ENCODE measurements at places on chromosomes 6 and 20.

DNA sequence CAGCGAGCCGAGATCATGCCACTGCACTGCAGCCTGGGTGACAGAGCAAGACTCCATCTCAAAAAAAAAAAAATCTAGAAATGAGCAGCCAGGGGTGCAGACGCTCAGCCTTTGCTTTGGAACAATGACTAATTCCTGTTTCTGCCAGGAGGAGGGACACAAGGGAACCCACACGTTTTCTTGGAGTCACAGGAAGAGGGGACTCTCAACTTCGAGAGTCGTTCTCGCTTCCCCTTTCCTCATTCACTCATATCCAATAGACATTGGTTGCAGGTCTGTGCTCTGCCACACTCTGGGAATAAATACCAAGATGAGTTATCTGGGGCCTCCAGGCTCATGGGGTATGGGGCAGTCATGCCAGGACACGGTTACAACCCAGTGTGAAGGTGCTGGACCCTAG lies 91.5 kb upstream of the RREB1 start:
- no peak for DNase-seq

- DNase-seq: no peak
These were observed 15.7 kb upstream of the QKI start for GRCh38 chr6:163398815-163399214.

- no peak for DNase-seq
These were observed 8.3 kb downstream of the KIF3B start for GRCh38 chr20:32285621-32286371.

DNA sequence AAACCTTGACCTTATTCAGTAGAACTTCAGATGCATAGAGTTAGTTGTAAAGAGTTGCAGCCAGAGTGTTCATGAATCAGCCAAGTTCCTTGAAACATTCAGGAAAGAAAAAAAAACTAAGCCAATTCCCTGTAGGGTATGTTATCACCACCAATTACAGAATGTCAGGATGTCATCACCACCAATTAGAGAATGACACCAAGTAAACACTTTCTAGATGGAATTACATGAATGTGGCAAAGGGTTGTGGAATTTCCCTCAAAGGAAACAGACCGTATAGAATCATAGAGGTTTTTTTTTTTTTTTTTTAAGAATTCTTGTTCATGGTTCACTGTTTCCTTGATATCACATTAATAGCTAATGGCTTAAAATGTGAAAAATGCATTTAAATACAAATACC lies 472.1 kb upstream of the RNF217 start:
- DNase-seq: no peak

- DNase-seq: no peak
These were observed 6.7 kb upstream of the DLGAP4 start for GRCh38 chr20:36299459-36299858.

DNA sequence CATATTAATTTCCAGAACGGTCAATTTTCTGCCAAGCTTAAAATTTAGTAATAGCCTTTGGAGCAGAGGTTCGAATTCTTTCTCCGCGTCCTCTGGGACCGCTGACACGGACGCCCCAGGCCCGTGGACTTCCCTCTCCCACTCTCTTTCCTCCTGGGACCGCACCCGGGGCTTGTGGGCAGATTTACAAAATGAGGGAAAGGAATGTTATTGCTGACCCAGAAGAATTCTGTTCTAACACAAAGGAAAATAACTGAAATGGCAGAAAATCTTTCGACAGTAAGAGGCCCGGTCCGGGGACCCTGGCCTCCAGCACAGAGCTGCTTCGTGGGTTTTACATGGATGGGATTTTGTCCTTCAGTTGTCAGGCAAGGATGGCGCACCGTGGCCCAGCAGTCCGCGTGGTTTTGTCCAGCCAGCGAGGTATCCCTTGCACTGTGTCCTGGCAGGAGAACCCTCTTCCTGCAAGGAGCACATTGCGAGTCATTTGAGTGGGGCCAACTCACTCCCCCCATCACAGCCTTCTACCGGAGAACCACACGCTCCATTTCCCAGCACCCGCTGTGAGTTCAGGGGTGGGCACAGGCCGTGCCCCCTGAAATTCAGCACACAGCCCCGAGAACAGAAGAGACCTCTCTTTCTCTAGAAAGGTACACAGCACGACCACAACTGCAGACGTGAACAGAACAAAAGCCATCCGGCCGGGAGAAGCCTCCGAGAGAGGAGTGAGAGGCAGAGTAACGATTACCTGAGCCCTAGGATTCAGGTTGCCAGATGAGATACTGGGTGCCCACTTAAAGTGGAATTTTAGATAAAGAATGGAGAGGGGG lies 106.0 kb upstream of the AFDN start:
- DNase-seq: no peak

GRCh38 chr6:156778454-156779205 lies 1.5 kb downstream of the ARID1B start:
- DNase-seq: peak; percentile 54

DNA sequence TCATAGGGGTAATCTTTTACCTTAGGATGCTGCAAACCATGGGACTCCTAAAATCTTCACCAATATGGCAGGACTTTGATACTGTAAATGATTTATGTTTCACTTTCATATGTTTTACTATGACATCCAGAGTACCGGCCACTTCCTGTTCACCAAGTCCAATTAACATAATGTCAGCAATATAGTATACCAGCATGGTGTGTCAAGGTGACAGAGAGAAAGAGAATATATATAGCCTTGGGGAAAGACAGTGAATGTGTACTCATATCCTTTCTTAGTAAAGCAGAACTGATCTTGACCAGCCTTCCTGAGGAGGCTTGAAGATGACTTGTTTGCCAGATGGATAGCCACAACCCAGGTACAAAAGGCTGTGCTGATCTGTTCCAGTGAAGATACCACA lies 127.9 kb downstream of the NRN1 start:
- no peak for DNase-seq

DNA sequence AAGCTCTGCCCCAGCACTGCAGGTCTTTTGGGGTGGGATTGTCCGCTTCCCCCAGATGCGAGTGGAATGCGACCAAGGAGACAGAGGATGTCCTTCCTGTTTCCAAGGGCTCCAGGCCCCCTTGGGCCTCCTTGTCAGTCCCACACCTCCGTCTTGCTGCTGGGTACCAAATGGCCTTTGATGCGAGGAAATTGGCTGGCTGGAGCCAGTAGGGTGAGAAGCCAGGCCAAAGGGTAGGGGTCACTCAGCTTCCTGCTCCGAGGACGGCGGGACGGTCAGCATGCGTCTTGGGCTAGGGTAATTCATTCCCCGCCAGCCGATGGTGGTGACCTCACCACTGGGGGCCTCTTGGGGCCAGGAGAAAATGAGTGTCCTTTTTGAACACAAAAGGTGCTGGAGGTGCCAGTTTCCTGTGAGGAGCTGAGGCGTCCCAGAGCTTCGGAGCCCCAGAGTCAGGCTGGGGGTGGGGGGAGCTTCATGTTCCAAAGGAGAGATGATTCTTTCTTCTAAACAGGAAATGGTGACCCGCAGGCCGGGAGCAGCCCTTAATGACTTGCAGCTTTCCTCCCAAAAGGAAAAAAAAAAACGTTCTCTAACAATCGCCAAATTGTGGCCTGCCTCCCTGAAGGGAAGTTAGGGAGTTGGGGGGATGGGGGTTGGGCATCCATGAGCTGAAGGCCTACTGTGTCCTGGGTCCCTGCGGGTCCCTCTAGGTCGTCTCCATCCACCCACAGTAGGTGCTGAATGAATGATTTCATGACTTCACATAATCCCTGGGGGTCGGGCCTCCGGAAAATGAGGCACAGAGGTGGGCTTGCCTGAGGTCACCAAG lies 6.7 kb downstream of the SNAI1 start:
- no peak for DNase-seq

- DNase-seq: no peak
These were observed 42.2 kb upstream of the SCRT2 start for GRCh38 chr20:717832-718231.

GRCh38 chr6:6861351-6861894 lies 246.3 kb upstream of the RREB1 start:
- DNase-seq: no peak

- DNase-seq: no peak
These were observed 6.1 kb upstream of the CCND3 start for GRCh38 chr6:41947581-41948220.

DNA sequence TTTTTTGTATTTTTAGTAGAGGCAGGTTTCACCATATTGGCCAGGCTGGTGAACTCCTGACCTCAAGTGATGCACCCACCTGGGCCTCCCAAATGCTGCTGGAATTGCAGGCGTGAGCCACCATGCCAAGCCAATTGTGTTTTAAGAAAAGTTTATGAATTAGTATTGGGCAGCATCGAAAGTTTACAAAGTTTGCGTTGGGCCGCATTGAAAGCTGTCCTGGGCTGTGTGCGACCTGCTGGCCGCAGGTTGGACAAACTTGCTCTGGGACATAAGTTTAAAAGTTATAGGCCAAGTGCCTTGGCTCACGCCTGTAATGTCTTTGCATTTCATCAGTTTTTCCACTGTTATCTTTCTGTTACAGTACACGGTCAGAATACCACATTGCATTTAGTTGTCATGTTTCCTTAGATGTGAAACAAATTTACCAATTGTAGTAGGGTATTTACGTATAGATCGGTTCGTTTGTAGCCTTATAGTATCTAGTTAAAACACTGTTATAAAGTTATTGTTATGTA lies 39.5 kb downstream of the ASXL1 start:
- DNase-seq: no peak

DNA sequence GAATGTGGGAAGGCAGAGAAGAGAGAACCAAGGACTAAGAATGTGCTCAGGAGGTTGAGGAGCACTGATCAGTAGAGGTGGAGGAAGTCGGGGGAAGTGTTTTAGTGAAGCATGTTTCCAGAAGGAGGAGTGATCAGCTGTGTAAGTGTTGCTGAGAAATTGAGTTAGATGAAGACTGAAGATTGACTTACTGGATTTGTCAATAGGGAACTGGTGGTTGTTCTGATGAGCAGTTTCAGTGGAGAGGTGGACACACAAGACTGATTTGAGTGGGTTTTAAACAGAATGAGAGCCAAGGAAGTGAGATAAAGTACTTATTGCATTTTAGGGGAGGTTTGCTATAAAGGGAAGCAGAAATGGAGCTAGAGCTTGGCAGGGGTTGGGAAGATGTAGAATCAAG lies 182.6 kb downstream of the CDKAL1 start:
- no peak for DNase-seq

GRCh38 chr20:43583133-43583864 lies 7.4 kb upstream of the IFT52 start:
- DNase-seq: no peak

- DNase-seq: no peak
These were observed 160.2 kb upstream of the SGK1 start for GRCh38 chr6:134477991-134478635.

- DNase-seq: no peak
These were observed 21.1 kb upstream of the TOP1 start for GRCh38 chr20:41007481-41007880.

Measured in DMS79 (cell line).